ENCODE measurements at places on chromosomes 7 and 10.

DNA sequence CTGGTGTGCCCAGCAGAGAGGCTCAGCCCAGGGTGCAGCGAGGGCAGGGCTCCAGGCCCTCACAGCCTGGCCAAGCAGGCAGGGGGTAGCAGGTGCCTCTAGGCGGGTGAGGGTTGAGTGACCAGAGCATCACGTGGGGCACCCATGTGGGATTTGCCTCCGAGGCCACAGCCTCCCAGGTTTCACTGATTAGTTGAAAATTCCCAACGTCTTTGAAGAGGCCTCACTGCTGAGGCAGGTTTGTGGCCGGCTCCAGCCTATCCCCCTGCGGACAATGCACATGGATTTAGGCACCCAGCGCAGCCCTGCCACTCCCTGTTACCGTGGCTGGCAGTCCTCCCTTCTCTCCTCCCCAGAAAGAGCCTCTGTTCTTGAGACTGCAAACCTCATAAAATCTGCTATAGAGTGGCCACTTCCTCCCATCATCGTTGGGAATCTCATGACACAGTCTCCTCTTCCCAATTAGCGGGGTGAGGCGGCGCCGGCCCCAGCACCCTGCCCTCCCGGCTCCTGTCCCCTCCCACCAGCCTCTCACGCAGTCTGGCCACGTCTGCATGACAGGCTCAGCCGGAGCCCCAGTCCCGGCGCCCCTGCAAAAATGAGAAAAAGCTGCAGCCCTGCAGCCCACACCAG, 10.8 kb downstream of the MYL10 start:
- DNase-seq: no peak

GRCh38 chr10:98331885-98332284, 63.9 kb upstream of the LOXL4 start:
- DNase-seq: peak; percentile 70

DNA sequence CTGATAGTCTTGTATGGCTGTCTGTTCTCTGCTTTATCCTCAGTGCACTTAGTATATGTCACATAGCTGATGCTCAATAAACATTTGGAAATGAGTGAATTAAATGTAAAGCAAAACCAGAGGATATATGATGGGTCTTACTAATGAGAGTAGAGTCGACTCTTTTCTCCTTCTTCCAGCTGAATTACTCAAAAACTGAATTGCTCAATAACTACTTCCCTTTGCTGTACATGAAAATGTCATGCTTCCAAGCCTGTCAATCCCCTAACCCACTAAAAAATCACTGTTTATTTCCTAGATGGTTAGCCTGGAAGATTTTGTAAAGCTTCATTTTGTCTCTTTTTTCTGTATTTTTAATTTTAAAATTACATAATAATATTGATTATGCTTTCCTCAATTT, 88.0 kb downstream of the OR13A1 start:
- DNase-seq: peak; percentile 54

- no peak for DNase-seq
These were observed 261.2 kb downstream of the PPP1R3A start for GRCh38 chr7:113657603-113658002.

DNA sequence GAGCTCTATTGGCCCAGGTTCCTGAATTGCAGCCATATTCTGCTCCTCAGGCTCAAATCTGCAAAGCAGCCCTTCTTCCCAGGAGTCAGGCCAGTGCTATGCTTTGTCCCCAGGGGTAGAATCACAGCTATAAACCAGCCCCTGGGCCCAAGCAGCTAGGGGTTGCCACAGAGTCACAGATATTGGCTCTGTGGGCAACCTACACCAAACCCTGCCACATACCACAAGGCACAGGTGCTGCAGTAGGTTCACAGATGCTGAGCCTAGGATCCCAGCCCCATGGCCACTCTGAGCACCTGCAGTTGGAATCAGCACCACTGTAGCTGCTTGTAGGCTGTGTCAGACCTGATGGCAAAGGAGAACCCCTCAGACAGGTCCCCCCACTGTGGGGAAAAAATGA, 43.1 kb upstream of the CAMK2B start:
- DNase-seq: no peak

DNA sequence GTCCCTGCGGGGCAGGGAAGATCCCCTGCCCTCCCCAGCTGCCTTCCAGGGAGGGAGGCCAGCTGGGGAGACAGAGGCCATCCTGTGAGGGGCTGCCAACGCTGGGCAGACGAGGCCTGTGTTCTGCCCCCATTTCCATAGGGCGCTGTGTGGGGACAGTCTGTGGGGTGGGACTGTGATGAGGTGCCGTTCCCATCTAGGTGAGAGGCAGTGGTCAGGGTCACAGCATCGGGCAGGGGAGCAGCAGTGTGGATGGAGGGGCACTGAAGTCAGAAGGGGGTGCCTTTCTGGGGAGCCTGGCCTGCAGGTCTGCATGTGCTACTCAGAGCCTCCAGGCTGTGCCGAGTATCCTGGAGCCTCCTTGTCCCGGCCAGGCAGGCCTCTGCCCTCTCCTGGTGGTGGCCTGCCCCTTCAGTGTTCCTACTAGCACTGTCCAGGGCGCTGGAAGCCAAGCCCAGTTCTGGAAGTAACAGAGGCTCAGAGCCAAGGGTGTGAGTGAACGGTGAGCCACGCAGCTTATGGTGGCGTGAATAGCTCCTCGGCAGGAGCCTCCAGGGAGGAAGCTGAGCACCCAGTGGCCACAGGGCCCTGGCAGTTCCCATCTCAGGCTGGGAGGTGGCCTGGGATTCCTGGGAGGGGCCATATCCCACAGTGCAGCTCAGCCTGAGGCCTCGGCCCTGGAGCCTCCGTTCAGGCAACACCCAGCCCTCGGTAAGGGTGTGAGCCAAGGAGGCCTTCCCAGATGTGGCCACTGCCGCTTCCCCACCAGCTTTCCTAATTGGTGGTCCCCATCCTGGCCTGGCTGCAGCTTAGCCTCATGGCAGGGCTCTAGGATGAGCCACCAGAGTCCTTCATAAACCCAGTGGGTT, 23.3 kb upstream of the CSGALNACT2 start:
- no peak for DNase-seq

GRCh38 chr7:132135746-132136385, 440.4 kb downstream of the PLXNA4 start:
- no peak for DNase-seq

GRCh38 chr10:130191380-130191779, 55.2 kb downstream of the GLRX3 start:
- peak; percentile 7 for DNase-seq

DNA sequence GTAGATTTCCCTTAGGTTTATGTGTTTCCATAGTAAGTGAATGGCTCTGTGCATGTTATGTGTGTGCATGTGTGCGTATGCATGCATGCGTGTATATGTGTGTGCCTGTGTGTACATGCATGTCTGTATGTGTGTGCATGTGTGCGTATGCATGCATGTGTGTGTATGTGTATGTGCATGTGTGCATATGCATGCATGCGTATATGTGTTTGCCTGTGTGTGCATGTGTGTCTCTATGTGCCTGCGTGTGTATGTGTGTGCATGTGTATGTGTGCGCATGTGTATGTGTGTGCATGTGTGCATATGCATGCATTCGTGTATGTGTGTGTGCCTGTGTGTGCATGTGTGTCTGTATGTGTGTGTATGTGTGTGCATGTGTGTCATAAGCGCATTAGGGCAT, 98.8 kb upstream of the AGBL3 start:
- no peak for DNase-seq

DNA sequence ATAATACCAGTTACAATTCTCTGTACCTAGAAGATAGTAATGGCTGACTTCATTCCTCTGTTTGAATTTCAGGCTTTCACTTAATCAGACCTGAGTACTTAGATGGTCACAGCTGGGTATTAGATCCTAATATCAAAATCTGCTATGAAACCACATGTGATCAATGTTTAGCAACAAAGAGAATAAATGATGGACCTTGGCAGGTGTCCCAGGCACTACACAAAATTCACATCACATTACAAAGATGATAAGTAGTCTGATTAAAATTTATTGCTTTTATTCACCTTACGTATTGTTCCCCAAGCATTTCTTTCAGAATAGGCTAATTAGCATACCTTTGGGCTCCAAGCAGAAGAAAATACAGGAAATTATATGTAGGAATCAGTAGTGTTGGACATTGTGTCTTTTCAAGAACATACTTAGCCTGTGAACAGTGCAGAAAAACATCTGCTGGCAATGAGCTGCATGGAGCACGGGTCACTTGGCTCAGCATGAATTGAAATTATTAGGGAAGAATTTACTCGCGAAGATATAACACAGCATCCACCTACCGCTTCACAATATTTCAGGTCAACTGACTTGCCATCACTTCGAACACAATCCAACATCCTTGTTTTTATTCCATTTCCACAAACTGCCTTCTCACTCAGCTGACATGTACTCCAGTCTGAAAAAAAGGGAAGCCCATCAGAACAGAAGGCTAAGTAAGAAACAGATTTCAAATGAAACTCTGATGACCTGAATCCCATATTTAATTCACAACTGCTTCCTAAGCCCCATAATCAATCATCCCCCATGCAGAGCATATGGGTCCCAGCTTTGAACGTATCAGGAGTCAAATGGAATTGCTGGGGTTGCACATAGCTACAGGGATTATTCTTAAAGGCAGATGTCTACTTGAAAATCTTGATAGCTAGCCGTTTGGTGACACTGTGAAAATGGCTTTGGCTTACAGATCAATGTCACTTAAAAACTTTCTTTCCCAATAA, 421.0 kb downstream of the THSD7A start:
- no peak for DNase-seq

DNA sequence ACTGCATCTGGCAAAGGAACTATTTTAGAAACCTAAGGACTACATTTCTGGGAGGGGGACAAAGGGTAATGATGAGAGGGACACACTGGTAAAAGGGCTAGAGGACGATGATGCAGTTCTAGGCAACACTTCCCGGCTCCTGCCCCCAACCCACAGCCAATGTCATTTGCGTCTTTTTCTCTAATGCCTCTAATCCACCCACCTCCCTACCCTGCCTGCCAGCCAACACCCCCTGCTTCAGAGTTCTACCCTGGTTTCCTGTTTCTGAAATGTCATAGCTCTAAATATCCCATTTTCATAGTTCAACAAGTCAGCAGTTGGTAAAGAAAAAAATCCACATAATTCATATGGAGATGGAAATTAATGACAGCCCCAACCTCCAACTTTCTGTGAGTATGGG, 79.0 kb downstream of the KIAA1549 start:
- DNase-seq: no peak

DNA sequence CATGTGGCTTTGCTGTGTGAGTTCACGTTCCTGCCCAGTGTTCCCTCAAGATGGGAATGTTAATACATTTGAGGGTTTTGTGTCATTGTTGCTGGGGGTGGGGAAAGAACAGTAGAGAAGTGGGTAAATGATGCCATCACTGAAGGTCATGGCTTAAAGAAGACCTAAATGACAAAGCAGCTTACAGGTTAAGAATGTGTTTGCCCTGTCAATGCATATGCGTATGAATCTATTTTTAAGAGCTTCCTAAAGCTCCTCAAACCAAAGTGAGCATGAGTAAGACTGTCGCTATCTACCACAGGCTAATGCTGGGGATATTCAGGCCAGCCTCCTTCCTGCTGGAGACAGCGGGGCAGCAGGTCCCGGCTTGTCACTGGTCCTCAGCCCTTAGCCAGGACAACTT, 162.9 kb downstream of the CREB5 start:
- peak; percentile 51 for DNase-seq

- no peak for DNase-seq
These were observed 193.0 kb downstream of the FAM107B start for GRCh38 chr10:14581553-14582321.

GRCh38 chr7:135858851-135859250, 110.2 kb upstream of the FAM180A start:
- DNase-seq: no peak

- DNase-seq: no peak
These were observed 148.9 kb downstream of the ITGA8 start for GRCh38 chr10:15570738-15571339.

GRCh38 chr7:55490099-55490498, 82.2 kb downstream of the VOPP1 start:
- no peak for DNase-seq

GRCh38 chr7:22762866-22763265, 35.9 kb downstream of the IL6 start:
- no peak for DNase-seq

DNA sequence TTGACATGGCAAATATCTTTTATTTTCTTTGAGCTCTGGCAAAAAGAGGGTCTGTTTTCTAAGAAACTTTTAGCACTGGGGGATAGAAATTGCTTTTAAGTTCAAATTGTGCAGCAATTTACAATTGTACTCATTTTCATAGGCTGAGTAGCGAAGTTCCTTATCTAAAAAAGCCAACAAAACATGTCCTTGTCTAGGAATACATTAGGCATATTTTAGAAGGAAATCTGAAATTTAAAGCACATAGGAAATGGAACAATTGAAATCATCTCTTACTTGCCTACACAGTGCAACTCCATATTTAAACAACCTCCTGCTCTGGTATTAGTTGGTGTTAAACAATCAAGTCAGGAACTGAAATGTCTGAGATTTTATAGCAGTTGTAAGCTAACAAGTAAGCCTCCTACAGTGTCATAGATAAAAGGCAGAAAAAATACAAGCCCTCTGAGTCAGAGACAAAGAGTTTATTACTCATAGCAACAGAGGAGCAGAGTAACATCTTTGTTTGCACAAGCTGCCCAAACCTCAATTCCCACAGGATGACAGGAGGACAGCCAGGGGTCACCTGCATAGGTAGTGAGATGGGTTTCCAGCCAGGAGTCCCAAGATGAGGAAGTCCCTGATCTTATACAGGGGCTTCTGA, 280.2 kb upstream of the HGF start:
- no peak for DNase-seq

GRCh38 chr10:45238896-45239295, 76.5 kb downstream of the OR13A1 start:
- no peak for DNase-seq

GRCh38 chr10:77888356-77888703, 38.2 kb downstream of the DLG5 start:
- no peak for DNase-seq

DNA sequence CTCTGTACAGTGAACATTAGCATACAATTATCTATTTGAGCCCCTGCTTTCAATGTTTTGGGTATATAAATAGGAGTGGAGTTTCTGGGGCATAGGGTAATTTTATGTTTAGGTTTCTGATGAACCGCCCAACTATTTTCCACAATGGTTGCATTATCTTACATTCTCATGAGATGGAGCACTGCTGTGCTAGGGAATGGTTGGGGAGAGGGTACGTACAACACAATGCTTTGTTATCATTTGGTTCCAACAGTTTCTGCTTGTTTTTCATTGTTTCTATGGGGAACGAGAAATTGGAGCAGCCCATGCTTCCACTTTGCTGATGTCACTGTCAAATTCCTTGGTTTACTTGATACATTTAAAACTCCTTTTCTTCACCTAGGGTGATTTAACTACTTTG, 1115.3 kb downstream of the REEP3 start:
- no peak for DNase-seq

GRCh38 chr7:39554583-39555165, 11.5 kb upstream of the YAE1 start:
- no peak for DNase-seq

- no peak for DNase-seq
These were observed 219.2 kb downstream of the CCSER2 start for GRCh38 chr10:84547616-84548015.

DNA sequence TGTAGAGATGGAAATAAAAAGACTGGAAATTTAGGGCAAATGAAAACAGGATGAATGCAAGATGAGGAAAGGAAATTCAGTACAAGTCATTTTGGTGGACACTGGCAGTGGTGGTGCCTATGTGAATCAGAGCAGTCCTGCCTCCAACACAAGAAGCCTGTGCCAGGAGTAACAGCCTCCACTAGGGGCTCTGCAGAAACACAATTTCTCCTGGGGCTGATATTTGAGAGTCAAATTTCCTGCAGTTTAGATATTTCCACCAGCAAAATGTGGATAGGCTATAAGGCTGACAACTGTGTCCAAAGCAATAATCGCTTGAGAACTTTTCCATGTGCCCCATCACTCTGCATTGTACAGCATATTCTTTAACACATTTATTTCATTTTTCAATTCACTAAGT, 4.7 kb upstream of the PLXDC2 start:
- peak; percentile 42 for DNase-seq

Data from inflammatory macrophage (primary cell).